Activated CD4-positive, CD25-positive, alpha-beta regulatory T cell treated with anti-CD3 and anti-CD28 coated beads, Interleukin-2, amount 50 U/mL, for 72 hours (primary cell): ENCODE measurements at places on chromosomes 11 and 22.

DNA sequence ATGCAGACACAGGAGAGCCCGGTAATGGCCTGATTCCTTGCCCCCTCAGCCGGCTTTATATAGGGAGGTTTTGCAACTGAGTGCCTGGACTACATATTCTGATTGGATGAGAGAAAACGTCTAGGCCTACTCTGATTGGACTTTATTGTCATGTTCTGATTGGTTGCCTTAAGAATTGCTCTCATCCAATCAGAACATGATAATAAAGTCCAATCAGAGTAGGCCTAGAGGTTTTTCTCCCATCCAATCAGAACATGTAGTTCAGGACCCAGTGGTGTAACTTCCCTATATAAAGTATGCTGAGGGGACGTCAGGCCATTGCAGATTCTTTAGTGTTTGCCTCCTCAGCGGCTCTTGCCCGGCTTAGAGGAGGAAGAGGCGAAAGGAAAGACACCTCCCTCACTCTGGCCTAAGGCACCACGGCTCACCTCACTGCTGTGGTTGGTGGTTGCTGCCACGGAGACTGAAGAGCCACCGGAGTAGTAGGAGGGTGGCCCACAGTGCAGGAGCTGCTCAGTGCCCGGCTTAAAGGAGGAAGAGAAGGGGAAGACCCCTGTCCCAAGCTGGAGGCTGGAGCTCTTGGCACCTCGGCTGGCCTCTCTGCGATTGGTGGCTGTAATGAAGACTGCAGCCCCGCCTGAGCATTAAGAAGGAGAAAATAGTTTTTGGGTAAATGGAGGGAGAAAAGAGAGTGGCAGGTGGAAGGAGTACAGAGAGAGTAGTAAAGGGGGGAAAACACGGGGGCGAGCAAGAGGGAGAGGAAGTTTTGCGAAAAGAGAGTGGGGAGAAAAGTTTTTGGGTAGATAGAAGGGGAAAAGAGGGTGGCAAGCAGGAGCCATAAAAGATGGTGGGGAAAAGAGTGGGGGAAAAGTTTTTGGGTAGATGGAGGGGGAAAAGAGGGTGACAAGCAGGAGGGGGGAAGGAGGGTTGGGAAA, 116.7 kb upstream of the SERPIND1 start:
- DNase-seq: no peak

DNA sequence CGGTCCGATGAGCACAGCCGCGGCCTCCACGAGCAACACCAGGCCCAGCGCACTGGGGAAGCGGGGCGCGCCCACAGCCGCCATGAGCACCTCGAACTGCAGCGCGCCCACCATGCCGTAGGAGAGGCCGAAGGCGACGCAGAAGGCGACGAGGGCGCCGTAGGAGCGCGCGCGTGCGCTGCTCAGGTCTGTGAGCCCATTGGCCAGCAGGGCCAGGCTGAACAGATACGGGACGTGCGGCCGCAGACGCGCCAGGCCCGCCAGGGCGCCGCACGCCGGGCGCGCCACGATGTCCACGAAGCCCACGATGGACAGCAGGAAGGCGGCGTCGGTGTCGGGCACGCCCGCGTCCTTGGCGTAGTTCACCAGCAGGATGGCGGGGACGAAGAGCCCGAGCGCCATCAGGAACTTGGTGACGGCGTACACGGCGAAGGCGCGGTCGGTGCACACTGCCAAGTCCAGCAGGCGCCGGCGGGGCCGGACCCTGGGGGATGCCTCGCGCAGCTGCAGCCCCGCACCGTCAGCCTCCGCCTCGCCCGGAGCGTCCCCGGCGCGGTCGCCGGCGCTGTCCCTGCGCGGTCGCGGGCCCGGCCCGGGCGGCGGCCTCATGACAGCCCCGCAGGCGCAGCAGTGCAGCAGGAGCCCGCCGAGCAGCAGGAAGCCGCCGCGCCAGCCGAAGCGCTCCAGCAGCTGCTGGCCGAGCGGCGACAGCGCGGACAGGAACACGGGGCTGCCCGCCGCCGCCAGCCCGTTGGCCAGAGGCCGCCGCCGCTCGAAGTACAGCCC, 2.9 kb downstream of the SLC16A8 start:
- DNase-seq: no peak

GRCh38 chr11:134518616-134519389, 106.8 kb upstream of the B3GAT1 start:
- no peak for DNase-seq

- DNase-seq: no peak
Observed at GRCh38 chr22:45845076-45845487, 131.9 kb downstream of the WNT7B start.

GRCh38 chr22:22843848-22844247, 43.8 kb upstream of the IGLL5 start:
- no peak for DNase-seq

DNA sequence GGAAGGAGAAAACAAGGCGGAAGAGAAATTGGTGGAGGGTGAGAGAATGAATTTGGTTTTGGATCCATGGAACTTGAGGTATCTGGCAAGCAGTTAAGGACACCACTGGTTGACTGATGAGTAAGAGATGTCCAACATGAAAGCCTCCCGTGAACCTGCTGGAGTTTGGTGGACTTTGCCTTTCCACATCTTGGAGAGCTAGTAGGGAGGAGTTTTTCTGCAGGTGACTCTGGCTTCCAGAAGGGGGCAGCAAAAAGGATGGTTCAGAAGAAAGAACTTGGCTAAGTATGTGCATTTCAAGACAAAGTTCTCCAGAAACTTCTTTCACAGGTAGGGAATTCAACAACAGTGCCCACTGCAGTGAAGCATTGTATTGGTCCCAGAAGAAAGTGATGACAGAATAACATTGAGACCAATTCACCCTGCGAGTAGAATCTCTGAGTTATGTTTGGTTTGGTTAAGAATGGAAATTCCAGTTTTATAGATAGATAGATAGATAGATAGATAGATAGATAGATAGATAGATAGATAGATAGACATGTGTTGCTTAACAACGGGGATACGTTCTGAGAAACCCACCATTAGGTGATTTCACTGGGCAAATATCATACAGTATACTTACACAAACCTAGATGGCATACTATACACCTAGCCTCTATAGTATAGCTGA, 28.5 kb downstream of the DCDC1 start:
- DNase-seq: no peak

DNA sequence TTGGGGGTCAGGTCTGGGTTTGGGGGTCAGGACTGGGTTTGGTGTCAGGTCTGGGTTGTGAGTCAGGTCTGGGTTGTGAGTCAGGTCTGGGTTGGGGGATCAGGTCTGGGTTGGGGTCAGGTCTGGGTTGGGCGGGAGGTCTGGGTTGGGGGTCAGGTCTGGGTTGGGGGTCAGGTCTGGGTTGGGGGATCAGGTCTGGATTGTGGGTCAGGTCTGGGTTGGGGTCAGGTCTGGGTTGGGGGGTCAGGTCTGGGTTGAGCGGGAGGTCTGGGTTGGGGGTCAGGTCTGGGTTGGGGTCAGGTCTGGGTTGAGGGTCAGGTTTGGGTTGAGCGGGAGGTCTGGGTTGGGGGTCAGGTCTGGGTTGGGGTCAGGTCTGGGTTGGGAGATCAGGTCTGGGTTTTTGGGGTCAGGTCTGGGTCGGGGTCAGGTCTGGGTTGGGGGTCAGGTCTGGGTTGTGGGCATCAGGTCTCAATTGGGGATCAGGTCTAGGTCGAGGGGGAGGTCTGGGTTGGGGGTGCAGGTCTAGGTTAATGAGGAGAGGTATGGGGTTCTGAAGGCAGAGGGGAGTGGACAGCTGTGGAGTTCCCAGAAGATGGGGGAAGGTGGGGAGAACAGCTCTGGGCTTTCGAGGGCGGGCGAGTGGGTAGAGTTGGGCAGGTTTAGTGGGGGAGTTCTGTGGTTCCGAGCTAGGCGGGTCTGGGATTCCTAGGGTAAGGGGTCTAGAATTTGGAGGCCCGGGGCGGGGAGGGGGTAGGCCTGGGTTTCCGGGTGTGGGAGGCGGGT, 629 bp downstream of the TTLL8 start:
- DNase-seq: no peak

- no peak for DNase-seq
Observed at GRCh38 chr11:84751371-84751770, 875.8 kb downstream of the DLG2 start.

DNA sequence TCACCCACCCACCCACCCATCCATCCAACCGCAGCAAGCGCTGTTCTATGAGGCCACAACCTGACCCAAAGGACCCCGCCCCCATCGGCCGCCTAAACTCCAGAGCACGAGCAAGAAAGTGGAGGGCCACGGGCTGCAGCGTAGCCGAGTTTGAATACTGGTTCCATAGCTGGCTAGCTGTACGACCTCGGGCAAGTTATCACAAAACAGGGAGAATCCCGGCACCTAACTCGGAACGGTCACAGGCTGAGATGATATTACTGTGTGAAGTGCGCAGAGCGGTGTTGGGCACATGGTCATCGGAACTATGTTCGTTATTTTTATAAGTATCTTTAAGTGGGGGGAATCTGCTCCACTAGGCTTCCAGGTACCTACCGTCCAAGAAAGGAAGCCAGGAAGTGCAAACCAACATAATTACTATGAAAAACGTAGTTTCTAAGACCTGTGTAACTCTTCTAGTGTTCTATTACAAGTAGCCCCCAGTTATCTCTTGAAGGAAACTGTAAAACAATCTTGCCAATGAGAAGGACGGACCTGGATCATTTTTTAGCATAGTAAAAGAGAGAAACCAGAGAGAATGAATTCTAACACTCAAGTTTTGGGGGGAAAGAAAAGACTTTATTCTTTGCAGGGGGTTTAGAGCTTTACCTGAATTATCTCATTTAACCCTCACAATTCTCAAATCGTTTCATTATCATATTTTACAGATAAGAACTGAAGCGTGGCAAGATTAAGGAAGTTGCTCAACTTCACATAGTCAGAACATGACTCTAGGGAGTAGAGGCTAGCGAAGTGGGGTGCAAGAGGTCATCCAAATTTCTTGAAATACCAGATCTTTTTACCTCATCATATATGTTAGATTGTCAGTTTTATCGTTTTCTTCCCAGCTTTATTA, 663 bp upstream of the BUD13 start:
- no peak for DNase-seq

DNA sequence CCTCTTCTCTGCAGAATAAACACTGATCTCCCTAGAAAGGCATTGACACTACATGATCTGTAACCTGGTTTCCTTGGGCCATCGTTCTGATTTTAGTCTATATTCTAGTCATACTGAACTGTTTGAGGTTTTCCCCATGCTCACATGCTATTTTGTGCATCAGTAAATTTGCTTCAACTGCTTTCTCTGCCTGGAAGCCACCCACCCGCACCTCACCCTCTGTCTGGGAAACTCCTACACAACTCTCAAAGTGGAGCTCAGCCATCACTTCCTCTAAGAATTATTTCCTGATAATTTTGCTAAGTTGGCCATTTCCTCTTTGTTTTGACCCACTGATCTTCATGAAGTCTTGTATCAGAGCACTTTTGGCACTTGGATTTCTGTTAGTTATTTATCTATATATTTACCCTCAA, 36.1 kb downstream of the MMP20 start:
- no peak for DNase-seq

DNA sequence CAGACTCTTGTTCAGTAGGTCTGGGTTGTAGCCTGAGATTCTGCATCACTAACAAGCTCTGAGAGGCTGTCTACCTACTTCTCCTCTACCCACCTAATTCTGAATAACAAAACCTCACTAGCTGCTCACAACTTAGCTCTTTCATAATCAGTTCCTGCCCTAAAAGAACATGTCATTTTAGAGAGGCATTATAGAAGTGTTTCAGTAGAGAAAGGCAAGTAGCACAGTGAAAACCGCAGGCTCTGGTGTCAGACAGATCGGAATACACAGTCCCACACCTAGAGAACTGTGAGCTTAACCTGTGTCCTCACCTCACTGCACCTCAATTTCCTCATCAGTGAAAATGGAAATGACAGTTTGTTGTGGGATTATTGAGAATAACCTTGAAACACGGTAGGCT, 1337.6 kb upstream of the TENM4 start:
- no peak for DNase-seq

GRCh38 chr11:35907648-35908431, 36.0 kb upstream of the LDLRAD3 start:
- DNase-seq: no peak

DNA sequence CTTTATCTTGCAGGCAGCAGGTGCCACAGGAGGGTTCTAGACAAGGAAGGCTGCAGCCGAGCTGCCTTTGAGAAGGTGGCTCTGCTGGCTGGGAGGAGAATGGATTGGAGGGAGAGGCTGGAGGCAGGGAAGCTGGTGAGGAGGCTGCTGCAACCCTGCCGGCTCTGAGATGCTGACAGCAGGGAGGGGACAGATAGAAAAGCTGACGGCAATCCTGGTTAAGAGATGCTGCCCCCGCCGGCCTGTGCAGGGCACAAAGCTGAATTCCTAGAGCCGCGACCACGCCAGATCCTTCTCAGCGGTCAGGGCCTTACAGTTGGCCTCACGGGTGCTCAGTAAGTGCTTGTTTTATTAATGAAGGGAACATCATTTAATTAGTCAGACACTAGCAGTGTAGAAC, 105.4 kb downstream of the CACNA1I start:
- DNase-seq: no peak

- no peak for DNase-seq
Observed at GRCh38 chr11:57406337-57406904, 16.0 kb upstream of the PRG2 start.

- no peak for DNase-seq
Observed at GRCh38 chr11:14549891-14550290, 29.7 kb upstream of the PSMA1 start.

GRCh38 chr11:100625041-100625440, 62.0 kb upstream of the ARHGAP42 start:
- no peak for DNase-seq

DNA sequence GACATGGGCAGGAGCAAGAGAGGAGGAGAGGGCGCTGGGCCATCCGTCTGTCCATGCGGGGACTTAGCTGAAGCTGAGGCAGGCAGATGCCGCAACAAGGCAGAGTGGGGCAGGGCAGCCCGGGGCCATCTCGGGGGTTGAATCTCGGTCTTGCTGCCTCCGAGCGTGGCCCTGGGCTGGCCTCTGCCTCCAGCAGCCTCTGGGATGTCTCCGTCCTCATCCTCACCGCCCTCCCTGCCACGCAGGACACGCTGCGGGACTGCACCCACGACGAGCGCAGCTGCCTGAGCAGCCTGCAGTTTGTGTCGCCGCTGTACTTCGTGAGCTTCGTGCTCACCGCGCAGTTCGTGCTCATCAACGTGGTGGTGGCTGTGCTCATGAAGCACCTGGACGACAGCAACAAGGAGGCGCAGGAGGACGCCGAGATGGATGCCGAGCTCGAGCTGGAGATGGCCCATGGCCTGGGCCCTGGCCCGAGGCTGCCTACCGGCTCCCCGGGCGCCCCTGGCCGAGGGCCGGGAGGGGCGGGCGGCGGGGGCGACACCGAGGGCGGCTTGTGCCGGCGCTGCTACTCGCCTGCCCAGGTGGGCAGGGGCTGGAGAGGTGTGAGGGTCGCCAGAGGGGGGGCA, 108.4 kb downstream of the CACNA1I start:
- no peak for DNase-seq

DNA sequence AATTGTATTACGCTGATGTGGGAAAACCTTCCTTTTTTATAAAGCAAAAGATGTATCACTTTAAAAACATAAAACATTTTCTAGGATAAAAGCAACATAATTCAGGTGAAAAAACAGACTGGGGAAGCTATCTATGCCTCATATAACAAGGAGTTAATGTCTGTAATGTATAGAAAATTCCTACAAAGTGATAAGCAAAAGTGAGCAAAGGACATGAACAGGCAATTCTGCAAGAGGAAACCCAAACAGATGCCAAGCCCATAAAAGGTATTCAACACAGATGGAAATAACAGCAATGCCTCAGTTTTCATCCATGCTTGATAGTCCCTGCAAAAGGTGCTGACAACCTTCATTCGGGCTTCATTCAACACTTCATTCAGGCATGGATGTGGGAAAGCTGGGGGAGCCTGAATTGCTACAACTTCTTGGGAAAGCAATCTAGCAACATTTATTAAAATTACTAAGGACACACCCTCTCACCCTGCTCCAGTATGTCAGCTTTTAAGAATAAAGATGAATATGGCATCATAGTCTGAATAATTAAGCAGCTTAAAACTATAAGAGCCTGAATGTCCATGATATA, 39.3 kb downstream of the KCNQ1OT1 start:
- no peak for DNase-seq
